Activated CD4-positive, alpha-beta T cell treated with anti-CD3 and anti-CD28 coated beads for 1 hour (primary cell): ENCODE measurements at places on chromosomes 16 and 17.

- no peak for DNase-seq
Measured at GRCh38 chr17:47295037-47295873, 28.5 kb upstream of the EFCAB13 start.

- no peak for DNase-seq
Measured at GRCh38 chr16:54286090-54286365, 559 bp downstream of the IRX3 start.

GRCh38 chr17:57662041-57662440 lies 83.1 kb downstream of the CCDC182 start:
- no peak for DNase-seq

DNA sequence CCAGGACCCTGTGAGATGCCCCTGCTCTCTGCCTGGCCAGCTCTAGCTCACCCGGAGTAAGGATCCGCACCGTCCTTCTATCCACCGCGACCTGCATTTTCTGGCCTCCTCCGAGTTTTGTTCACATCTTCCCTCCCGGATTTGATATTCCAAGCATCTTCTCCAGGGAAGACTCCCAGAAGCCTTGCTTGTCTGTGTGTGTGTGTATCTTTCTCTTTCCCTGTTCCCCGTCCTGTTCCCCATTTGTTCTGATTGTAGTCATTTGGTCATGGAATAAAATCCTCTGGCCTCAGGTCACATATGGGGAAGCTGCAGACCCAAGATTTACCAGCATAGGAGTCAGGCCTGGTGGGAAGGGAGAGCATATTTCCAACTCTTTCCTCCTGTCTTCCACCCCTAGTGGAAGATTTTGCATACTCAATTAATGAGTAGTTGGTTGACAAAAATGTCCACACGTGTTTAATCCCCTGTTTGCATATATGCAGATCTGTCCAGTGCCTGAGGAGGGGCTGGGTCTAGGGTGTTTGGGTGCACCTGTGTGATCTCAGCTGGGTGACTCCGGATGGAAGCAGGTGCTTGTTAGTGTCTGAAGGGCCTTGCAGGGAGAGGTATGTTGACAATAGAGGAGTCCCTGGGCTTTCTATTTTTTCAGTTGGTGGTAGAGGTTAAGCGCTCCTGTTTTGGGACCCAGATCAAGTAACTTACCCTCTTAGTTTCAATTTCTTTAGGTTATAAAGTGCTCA lies 1.9 kb downstream of the PRAC1 start:
- DNase-seq: no peak

DNA sequence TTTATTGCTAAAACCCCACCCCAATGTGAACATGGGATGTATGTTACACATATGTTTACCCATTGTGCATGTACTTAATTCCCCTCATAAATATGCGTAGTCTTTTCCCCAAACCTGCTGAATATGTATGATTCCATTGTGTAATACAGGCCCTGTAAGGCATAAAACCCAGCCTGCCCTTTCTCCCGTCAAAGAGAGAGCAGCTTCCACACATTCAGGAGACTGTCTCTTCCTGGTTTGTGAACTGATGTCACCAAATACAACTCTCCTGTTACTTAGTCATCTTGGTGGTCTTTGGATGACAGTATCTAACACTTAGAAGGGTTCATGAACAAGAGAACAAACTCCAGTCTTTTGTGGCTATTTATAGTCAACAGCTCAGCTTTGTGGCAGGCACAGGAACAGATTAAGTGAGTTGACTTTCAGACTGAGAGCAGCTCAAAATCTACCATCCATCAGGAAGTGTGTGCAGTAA lies 24.7 kb upstream of the TMC7 start:
- no peak for DNase-seq

DNA sequence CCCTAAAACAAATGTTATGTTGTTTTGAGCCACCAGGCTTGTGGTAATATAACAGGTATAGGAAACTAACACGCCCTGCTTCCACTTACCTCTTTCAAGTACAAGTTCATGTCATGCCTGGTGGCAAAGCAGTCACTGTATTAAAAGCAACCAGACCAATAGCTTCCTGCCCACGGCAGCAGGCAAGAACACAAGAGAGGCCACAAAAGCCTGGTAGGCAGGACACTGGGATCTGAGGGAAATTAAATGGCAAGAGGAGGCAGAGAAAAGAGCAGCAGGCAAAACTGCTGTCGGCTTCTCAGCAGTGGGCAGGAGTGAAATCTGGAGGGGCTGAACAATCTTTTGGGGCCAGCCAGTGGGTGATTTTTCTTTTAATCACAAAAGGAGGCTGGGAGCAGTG lies 2.2 kb downstream of the CYTH1 start:
- peak; percentile 43 for DNase-seq

DNA sequence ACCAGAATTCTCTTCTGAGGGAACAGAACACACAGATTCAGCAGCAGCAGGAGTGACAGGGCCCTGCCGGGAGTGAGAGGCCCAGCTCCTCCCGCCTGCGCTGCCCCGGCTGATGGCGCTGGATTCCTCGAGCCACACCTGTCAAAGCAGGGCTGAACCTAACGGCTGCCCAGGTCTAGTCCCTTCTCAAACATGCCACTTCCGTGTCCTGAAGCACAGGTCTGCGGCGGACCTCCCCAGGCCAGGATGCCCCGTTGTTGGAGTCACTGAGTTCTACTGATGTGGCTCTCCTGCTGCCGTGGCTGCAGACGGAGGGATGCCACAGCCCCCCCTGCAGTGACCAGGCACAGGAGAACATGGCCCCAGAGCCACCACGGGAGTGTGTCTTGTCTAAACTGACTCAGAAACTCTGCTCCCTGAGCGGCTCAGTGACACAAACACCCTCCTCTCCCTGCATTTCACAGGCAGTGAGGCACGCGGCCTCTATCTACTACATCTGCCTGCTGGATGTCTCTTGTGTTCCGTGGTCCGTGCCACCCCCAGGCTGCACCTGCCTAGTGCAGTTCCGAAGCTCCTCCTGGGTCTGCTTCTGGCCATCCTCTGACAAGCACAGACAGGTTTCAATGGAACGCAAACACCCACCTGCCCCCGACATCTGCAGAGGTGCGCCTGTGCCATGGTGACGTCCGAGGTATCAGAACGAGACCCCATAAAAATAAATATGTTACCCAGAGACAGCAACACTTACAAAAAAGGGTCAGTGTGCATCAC lies 44.7 kb upstream of the DNAH17 start:
- no peak for DNase-seq

DNA sequence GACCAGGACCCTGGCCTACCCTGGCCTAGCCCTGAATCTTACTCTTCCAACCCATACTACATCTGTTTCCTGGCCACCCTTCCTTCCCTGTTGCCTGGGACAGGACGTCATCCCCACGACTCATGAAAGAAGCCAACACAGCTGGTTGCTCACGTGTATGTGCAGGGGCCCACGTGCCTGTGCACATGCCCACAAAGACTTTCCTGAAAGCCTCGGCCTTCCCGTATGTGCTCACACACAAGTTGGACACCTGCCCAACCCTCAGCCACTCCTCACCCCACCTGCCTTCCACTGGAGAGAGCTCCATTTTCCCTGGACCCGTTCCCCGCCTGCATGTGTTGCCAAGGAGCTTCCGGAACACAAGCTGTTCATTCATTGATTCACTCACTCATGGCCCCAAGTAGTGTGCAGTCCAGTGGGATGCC lies 7.0 kb downstream of the PLXDC1 start:
- DNase-seq: no peak

DNA sequence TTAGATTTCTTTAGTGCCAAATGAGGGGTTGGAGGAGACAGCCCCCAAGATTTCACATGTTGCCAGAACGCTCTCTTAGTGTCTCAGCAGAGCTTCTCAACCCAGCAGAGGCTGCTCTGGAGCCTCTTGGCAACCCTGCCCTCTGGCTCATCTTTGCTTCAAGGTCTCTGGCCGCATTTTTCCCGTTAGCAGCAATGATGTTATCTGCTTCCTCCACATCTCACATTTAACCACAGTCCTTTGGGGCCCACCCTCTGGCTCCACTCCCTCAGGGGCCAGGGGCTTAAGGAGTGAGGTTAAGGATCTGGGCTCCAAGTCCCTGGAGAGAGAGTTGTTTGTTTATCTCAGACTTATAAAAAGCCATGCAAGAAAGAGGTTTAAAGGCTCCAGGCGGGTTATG lies 3.3 kb upstream of the XYLT1 start:
- no peak for DNase-seq

DNA sequence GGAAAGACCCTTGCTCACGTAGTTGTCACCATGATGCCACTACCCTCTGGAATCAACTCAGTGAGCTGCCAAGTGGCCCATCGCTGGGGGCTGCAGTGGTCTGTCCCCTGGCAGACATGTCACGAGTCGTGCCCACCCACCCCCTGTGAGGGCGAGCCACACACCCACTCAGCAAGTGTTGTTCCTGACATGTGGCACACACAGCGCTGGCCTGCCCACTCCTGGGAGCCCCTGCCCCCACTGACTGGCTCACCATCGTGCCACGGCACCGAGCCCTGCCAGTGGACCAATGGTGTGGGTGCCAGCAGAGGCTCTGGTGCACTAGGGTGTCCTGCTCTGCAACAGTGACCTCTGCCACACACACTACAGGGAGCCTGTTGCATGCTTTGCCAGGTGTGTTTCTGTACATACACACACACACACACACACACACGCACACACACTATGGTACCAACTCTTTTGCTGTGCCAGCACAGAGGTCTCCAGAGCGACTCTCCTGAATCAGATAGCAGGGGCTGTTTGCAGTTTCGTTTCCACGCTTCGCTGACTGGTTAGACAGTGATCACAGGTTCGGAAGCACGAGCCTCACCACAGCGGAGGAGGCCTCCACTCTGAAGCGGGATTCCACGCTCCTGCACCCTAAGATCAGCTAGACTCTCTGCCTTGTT lies 7.7 kb downstream of the RTN4RL1 start:
- no peak for DNase-seq

DNA sequence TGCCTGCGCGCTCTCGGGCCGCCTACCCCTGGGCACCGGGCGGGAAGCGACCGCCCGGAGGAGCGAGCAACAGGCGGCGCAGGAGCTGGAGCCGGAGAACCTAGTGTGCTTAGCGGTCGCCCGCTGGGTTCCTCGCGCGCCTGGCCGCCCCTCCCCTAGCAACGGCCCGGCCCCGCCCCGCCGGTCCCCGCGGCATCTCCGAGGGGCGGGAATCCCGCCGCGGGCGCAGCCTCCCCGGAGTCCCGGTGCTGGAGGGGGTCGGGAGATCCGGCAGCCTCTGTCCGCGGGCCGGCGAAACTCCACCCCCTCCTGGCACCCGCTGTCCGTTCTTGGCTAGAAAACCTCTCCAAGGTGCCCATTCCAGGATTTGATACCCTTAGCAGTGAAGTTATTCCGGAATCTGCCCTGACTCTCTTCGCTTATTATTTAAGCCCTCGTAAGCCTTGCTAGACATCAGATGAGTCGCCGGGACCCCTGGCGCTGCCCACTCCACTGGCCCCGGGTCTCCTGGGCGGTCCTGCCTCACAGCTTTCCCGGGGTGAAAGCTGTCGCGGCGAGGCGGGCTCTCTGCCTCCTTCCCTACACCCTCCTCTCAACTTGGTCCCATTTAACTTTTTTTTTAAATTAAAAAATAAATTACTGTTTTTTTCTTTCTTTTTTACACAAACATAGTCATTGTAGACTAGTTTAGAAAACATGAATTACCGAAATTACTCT lies at the start of gene RPRML:
Gene RPRML (minus strand): TSS at position 107 of the 717 bp plus-strand sequence. CDS start 246 bp downstream, outside the sequence.
- no peak for DNase-seq

- no peak for DNase-seq
Measured at GRCh38 chr16:2095315-2095853, 40.3 kb downstream of the PKD1 start.

DNA sequence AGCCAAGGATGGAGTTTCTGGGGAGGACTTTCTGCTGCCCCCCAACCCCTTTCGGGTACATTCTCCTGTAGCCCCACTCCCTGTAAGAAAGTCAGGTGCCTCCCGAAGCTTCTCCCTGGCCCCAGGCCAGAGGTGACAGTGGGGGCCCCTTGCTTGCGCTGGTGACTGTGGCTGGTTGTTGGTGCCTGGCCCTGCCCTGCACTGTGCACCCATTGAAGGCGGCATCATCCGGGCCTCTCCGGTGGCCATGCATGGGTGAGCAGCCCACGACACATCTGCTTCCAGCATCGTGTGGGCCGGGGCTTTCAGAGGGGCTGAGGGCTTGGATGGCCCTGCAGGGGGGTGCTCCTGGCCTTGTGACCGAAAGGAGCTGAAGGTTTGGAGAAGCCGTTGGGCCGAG lies 297.0 kb downstream of the SEC14L1 start:
- DNase-seq: no peak

DNA sequence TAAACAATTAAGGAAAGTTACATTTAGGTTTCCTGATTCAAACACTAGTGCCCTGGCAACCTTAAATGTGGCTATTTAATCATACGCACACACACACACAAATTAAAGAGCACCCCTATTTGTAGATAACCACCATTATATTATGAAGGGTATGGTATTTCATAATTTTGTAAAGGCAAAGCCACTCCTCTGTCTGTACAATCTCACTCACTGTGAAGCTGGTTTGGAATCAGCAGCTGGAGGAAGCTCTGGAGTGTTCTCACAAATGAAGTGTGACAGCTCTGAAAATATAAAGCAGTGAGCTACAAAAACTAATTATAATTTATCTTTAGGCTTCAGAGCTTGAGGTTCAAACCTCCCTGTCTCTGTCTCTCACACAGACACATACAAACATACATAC lies 57.9 kb upstream of the KCNJ16 start:
- DNase-seq: no peak

GRCh38 chr17:41773190-41773588 lies 13.3 kb downstream of the JUP start:
- no peak for DNase-seq

DNA sequence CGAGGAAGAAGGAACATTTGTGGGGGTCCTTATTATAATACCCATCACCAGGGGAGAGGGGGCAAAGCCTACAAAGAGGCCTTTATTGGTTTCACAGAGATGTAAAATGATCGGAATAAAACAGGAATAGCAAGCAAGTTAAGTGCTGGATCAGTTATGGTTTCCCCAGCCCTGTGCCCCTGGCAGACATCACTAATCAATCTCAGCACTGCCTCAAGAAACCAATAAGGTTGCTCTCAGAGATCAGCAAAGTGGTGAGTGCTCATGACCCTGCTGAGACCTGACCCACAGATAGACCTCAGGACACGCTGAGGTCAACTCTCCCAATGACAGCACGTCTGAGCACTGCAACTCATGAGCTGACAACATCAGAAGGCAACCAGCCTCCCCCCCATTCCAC lies 66.3 kb downstream of the ZNF423 start:
- DNase-seq: no peak

GRCh38 chr17:46889992-46890564 lies 32.9 kb upstream of the GOSR2 start:
- no peak for DNase-seq

DNA sequence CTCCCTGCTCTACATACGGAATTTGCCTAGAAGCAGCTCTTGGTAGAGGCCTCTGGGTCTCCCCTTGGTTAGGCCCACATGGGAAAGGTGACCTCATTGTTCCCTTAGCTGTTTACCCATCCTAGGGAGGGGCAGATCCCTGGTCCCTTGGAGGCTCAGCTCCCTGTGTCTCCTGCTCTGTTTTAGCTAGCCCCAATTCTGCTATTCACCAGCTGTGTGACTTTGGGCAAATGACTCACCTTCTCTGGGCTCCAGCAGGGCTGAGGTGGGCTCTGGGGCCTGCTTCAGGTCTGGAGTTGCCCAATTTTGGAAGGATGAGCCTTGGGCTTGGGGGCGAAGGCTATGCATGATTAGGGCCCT lies 3.9 kb downstream of the ABCC3 start:
- DNase-seq: no peak
